ENCODE measurements at places on chromosomes 3 and 15.

- DNase-seq = no peak
Measured at GRCh38 chr3:192812743-192813383, 85.5 kb upstream of the FGF12 start.

GRCh38 chr3:22887664-22888291, 315.3 kb upstream of the UBE2E2 start:
- DNase-seq = no peak

DNA sequence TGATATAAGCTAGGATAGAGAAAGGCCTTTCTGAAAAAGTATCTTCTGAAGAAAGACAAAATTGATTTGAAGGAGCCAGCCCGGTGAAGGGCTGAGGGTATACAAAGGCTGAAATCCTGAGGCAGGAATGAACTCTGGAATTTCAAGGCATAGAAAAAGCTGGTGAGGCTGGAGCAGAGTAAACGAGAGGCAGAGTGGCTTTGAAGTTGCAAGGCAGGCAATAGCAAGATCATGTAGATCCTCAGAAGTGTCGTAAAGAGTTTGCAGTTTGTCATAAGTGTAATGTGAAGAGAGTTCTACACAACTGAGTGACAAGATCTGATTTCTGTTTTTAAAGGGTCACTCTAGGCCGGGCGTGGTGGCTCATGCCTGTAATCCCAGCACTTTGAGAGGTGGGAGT, 69.0 kb downstream of the HMG20A start:
- no peak for DNase-seq

DNA sequence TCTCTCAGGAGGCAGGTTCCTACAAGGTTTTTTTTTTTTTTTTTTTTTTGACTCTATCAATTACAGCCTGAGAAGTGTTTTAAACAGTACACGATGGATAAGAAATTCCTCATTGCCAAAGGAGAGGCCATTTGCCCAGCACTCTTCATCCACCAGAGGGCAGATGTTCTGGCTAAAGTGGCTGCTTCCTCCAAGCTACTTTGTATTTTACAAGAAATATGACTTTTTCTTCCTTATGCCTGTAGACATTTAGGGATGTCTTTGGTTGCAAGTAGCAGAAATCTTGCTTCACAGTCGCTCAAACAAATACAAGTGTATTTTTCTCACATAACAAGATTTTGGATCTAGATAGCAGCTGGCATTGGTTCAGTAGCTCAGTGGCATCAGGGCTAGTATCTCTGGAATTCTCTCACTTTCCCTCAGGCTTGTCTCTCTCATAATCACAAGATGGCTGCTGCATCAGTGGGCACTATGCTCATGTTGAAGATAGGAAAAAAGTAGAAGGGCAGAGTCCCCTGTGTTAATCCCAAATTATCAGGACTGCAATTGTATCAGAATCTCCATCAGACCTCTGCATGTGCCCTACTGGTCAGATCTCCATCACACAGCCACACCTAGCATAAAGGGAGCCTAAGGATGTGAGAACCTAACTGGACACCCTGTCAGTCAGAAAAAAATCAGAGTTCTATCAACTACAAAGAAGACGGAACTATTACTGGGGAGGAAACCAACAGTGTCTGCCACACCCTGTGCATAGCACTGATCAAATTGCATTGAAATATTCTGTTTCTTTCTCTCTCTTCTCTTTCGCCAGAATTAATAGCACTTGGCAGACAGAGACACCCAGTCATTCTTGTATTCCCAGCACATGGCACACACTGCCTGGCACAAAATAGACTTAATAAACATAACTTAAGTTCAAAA, 138.9 kb upstream of the COL8A1 start:
- no peak for DNase-seq

- no peak for DNase-seq
Measured at GRCh38 chr3:132261506-132261905, 55.7 kb upstream of the ACP3 start.

DNA sequence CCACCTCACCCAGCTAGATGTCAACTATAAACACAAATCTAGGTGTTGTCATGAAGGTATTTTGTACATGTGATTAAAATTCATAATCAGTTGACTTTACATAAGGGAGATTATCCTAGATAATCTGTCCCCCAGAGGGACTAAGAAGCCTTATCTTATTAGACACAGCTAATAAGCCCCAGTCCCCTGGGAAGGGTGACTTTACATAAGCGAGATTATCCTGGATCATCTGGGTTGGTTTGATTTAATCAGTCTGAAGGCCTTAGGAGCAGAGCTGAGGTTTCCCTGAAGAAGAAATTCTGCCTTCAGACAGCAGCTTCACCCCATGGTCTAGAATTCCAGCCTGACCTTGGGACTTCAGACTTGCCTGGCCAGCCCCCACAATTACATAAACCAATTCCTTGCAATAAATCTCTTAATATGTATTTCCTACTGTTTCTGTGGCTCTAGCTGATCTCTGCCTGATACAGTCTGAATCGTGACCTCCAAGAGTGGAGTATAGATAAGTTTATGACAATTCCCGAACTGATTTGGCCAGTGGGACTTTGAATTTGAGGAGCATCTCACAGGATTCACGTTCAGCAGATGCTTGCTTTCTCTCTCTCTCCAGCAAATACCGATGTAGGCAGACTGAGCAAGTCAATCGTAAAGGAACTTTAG, 66.5 kb downstream of the MRPL46 start:
- no peak for DNase-seq

GRCh38 chr3:163315786-163316185, 1762.5 kb downstream of the SI start:
- DNase-seq = no peak

- no peak for DNase-seq
Measured at GRCh38 chr15:81108427-81108826, 25.6 kb upstream of the CFAP161 start.

GRCh38 chr3:53320697-53321096, 26.6 kb downstream of the DCP1A start:
- DNase-seq = no peak
